ENCODE measurements at places on chromosomes 16 and 17.
A peak's percentile ranks its signal among the peaks of the same experiment; 100 is the strongest.

- no peak for DNase-seq
Measured at GRCh38 chr17:79162012-79162963, 87.7 kb downstream of the ENGASE start.

DNA sequence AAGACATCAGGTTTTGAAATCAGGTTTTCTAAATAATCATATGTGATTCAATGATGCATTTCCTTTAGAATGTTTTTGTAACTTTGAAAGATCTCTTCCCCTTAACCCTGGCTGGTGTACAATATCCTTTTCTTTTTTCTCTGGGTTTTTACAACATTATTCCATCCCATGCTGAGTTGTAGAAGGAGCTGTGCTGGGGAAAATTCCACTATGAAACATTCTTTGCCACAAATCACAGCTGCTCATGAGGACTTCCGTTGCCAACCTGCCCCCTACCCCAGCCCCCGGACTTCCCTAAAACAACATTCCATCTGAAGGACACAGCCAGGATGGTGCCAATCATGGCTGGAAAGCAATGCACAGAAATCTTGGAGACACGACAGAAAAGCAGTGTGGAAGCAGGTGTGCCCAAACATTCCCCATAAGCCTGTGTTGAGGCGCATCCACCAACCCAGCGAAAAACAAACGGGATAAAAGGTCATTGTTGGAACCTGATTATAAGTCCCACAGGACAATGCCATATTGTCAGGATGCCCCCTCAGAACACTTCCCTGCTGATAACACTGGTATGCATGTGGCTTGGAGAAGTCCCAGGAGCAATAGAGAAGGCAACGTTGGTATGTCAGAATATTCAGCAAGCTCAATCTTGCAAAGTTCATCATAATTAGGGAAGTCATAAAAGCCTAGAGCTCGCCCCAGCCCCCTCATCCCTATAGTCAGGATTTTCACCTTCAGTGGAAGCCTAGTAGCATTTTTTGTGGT is 475.0 kb downstream of the HS3ST3B1 start:
- peak; percentile 39 for DNase-seq

GRCh38 chr17:36135465-36135864 is 31.8 kb downstream of the CCL4 start:
- DNase-seq, result no peak

DNA sequence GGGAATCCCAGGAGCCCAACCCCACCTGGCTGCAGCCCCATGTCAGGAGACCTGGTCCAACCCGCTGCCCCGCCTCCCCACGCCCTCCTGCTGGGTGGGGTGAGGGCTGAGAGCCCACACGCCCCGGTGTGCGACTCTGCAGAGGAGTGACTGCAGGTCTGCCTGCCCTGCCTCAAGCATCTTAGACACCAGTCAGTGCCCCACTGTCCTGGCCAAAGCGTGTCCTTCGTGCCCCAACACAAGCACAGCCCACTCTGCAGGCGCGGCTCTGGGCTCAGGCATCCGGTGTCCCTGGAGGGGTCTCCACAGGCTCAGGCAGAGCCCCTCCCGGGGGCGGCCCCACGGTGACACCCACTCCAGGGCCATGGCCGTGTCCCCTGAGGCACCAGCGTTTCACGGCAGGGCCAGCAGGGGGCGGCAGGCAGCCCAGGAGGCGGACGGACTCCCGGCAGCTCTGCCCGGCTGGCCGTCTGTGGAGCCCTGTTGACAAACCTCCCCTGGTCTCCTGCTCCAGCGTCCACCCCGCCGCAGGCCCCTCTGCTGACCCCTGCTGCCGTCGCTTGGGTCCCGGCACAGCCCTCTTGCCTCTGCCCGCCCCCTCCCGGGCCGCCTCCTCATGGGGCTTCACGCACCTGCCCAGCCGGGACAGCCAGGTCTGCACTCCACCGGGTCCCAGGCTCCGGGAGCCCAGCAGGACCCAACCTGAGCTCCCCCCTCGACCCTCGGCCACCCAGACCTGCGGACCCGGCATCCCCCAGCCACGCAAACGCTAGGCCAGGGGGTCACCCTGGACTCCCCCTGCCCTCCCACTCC is 8.6 kb upstream of the UBE2I start:
- DNase-seq, result peak; percentile 41

GRCh38 chr17:47670064-47670463 is 20.3 kb downstream of the KPNB1 start:
- no peak for DNase-seq

DNA sequence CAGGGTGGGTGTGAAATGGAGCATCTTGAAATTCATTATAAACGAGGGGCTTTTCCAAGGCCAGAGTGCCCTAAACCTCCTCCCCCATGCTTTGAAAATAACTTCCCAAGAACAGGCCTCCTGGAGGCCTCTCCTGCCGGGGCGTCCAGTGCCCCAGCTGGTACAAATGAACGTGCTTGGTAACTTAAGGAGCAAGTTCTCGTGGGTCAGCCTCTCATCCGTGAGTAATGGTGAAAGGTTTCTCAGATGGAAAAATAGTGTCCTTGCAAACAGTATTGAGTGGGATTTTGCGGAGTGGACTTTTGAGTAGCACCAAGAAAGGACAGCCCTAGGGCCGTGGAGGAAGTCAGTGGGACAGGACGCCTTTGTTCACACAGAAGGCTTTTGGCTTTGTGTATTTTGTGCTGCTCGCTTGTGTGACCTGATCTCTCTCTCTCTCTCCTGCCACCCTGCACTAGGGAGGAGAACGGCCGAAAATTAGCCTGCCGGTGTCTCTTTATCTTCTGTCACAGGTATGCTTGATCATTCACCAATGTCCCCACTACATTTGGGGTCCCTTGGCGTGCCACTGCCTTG is 34.6 kb downstream of the CLEC16A start:
- no peak for DNase-seq

GRCh38 chr17:71361656-71362450 is 759.0 kb upstream of the SOX9 start:
- DNase-seq, result peak; percentile 14

DNA sequence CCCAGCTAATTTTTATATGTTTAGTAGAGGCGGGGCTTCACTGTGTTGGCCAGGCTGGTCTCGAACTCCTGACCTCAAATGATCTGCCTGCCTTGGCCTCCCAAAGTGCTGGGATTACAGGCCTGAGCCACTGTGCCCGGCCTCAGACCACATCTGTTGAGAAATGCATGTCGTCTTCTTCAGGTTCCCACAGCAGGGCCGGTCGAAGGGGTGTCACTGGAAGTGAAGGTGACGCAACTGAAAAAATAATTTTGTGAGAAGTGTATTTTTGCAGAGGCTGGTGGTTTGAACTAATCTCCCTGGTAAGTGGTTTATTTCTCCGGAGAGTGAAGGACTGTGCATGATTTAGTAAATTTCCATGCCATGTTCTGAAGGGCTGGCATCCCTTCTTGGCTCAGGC is 33.4 kb upstream of the IL34 start:
- no peak for DNase-seq

GRCh38 chr16:81505011-81505661 is 60.5 kb downstream of the CMIP start:
- DNase-seq, result no peak

DNA sequence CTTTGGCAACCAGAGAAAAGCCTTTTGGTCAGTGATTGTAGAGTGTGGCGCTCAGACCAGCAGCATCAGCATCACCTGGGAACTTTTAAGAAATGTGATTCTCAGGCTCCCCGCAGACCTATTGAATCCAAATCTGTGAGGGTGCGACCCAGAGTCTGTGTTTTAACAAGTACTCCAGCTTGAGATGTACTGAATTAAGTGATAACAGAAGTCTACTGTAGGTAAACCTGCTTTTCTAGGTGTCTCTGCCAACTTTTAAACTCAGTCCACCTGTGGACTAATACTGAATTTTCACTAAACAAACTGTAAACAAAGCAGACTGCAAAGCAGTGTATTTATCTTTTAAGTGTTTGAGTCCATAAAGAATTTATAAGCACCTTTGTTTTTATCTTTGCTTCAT is 43.6 kb downstream of the NUP93 start:
- DNase-seq, result no peak

GRCh38 chr16:70534971-70535370 is 11.4 kb downstream of the SF3B3 start:
- no peak for DNase-seq

DNA sequence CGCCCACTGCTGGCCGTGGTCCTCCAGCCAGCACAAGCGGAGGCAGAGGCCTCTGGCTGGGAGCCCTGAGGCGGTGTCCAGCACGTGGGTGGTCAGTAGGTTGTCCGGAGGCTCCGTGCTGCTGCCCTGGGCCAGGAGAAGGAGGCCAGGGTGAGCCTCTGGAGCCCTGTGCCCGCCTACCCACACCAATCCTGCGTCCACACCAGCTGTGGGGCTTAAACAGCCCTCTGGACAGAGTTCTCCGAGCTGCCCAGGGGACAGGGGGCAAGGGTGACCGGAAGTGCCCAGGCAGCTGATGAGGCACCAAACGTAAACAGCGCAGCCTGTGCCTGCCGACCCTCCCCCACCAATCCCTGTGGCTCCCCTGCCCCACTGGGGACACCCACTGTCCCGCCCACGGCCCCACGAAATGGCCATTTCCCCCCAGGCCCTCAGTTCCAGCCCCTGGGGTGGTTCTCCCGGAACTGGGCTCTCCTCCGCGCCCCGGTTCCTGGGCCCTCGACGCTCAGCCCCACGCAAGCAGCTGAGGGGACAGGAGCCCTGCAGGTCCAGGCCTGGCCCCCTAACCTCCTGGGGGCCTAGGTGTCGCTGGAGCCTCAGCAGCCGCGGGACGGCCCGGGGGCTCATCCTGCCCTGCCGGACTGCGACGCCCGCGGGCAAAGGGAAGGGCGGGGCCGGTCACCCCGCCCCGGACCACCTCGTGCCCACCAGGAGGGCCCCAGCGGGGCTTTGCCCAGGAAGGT is 27.9 kb upstream of the DBNDD1 start:
- DNase-seq, result peak; percentile 33

GRCh38 chr16:16108759-16109158 is 114.5 kb downstream of the ABCC6 start:
- DNase-seq, result no peak

GRCh38 chr16:85185303-85186100 is 73.2 kb upstream of the CIBAR2 start:
- no peak for DNase-seq

DNA sequence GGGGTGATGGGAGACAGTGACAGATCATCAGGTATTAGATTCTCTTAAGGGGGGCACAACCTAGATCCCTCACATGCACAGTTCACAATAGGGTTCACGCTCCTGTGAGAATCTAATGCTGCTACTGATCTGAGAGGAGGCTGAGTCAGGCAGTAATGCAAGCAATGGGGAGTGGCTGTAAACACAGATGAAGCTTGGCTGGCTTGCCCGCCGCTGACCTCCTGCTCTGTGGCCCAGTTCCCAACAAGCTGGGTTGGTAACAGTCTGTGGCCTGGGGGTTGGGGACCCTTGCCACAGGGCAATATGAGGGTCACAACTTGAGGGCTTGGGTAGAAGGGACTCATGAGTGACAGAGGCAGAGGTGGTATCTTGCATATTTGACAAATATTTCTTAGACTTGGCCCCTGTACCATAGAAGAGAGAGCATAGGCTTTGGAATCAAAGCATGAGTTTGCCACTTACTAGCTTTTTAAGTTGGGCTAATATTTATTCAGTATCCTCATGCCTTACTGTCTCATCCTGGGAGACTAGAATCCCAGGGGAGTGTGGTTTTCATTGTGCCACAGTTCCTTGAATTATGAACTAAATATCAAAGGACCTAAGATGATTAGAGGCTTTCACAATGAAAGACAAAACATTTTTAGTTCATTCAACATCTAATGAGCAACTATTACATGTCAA is 133.4 kb downstream of the SPACA3 start:
- DNase-seq, result no peak

DNA sequence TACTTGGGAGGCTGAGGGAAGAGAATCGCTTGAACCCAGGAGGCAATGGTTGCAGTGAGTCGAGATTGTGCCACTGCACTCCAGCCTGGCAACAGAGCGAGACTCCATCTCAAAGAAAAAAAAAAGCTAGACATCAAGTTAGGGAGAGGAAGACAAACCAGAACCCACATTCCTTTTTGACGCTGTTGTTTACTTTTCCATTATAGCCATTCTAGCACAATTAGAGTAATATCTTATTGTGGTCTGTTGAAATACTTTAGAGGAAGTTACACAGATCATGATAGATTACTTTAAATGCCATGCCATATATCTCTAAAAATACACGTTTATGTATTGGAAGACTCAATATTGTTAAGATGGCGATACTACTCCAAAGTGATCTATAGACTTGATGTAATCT is 16.5 kb upstream of the ABCC1 start:
- DNase-seq, result no peak

DNA sequence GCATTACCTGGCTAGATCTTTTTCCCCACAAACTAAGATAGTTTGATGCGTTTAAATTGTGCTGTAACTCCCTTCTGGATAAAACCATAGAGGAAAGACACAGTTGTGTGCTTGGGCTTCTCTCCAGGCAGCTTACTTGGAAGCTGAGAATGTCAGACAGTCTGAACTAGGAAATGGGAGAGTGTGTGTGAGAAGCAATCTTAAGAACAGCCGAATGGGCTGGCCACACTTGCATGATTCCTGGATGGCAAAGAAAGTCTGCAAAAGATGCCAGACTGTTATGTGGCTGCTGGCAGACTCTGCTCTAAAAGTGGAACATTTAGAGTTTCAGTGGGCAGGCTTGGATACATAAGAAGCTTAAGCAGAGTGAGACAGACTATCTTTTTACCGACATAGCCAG is 384.3 kb upstream of the PSMD7 start:
- no peak for DNase-seq

GRCh38 chr17:49521471-49522356 is 26.6 kb downstream of the NGFR start:
- DNase-seq, result no peak

GRCh38 chr17:37745801-37746426 is 1.1 kb upstream of the HNF1B start:
- DNase-seq, result no peak

- no peak for DNase-seq
Measured at GRCh38 chr16:273547-274421, 2.0 kb downstream of the RGS11 start.

GRCh38 chr16:31181102-31181830 is 1.3 kb downstream of the FUS start:
- peak; percentile 41 for DNase-seq

- no peak for DNase-seq
Measured at GRCh38 chr16:51418258-51418657, 267.2 kb upstream of the SALL1 start.

DNA sequence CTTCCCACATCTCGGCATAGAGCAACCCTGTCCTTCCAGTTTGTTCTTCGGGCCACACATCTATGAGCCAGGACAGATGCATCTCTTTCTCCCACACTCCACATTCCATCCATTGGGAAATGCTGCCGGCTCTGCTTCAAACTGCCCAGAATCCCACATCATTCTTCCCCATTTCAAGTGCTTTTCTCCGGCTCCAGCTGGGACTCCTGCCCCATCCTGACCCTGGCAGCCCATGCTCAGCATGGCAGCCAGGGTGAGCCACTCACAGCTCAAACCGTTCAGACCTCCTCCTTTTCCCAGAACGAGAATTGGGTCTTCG is 132.8 kb upstream of the SDK2 start:
- DNase-seq, result no peak

DNA sequence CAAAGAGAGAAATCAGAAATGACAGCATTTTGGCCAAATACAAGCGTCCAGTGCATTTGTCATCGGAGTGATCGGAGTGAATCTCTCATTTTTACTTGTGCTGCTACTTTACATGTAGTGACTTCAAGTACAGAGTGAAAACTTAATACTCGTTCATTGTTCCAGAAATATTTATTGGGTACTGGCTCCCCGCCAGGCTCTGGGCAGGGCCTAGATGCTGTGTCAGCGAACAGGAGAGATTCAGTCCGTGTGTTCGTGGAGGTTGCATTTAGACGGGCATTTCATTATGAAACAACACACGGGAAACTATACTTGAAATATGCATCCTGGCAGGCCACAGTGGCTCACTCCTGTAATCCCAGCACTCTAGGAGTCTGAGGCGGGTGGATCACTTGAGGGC is 727.2 kb upstream of the RBFOX1 start:
- DNase-seq, result no peak
